Naive B cell (primary cell): ENCODE measurements at places on chromosomes 5 and 9. TPM values are rescaled to one million over a fixed set of nuclear protein-coding genes. Genes with fewer than 3 reads are reported as not detected.

Gene SLC22A4
- polyA plus RNA-seq: not detected

Gene BTNL3
- not detected for polyA plus RNA-seq

Gene F2R
- polyA plus RNA-seq: 0.61 TPM

Gene NR2F1
- not detected for polyA plus RNA-seq

Gene MLANA
- polyA plus RNA-seq: not detected

Gene CDC20B
- polyA plus RNA-seq: not detected

Gene PRR7
- 34.6 TPM for polyA plus RNA-seq

DNA sequence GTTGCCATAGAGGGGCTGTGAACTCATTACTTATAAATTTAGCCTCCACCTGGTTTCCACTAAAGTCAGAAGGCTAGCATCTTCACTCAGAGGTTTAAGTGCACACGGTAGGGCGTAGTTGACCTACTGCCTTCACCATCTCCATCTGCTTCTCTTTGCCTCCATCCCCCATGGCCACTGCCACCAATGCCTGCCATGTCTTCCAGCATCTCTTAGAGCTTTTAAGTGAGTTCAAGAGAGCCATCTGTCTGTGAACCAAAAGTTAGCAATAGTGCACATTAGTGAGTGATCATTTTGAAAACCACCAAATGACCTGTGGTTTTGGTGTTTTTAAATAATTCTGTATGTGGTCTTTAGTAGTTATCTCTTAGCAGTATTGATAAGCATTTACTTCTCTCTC, 102.0 kb downstream of the DMRTA1 start:
- DNase-seq: no peak

GRCh38 chr5:96004087-96004486, 42.4 kb upstream of the ELL2 start:
- no peak for DNase-seq

- no peak for DNase-seq
Observed at GRCh38 chr5:138212828-138213160, 329 bp downstream of the CDC23 start.

GRCh38 chr9:131739959-131740648, at the start of gene RAPGEF1:
TSS of gene RAPGEF1 (minus strand) at chr9:131740076. CDS start at chr9:131739830, 246 bp downstream.
- peak; percentile 82 for DNase-seq

GRCh38 chr5:106185661-106186081, 1485.1 kb downstream of the EFNA5 start:
- no peak for DNase-seq

DNA sequence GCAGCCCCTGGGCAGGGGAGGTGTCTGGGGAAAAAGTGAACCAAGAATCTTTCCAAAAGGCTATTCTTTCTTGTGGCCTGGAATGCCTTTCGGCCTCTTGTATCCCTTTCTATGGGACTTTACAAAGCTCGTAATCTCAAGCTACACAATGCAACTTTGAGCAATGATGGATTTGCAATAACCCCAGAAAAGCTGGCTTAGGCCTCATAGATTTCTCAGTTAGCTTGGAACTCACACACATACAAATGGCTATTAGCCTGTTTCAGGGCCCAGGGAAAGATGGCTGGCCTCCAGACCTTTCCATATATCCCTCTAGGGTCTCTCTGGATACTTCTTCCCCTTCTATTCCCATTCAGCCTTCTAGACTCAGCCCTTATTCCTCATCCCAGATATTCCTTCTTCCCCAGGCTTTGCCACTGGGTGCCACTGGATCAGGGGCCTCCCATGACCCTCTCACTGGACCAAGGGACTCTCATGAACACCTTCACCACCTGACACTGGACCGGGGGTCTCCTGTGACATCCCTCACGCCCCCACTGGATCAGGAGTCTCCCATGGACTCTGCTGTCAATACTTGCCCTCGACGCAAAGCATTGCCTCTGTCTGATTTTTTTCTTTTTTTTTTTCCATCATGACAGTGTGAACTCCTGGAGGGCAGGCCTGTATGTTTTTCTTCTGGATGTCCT, 59.5 kb downstream of the RAD23B start:
- no peak for DNase-seq

GRCh38 chr5:43601454-43602260, 1.3 kb upstream of the NNT start:
- DNase-seq: no peak

DNA sequence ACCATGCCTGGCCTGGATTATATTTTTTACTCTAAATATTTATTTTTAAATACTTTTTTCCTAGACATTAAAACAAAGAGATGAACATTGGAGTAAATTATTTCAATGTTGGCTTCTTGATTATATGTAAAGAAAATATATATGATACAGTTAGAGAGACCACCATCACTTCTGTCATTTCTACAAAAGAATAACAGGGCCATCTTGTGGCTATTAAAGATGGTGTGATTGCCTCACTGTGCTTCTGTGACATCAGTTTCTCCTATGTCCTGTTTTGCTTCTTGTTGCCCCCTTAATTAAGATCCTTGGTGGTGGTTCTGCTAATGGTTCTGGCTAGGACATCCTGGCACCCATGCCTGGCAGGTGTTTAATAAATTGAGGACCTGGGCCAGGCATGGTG, 32.9 kb downstream of the NDFIP1 start:
- no peak for DNase-seq

- DNase-seq: no peak
Observed at GRCh38 chr5:65771266-65771665, 49.3 kb downstream of the NLN start.

DNA sequence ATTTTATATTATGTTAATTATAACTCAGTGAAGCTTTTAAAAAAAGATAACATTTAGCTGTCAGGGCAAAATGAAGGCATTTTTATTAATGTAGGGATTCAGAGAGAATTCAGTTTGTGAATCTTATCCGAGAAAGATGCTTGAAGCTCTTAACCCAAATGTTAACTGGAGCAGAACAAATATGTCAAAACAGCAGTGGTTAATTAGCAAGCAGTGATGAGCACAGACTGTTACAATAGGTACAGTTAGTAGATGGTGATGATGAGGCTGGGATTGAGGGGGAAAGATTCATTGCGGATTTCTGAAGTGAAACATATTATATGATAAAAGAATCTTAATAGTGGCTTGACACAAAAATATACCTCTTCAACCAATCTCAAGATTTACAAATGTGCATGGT, 356.7 kb downstream of the DIRAS2 start:
- no peak for DNase-seq

- DNase-seq: no peak
Observed at GRCh38 chr5:55852503-55852902, 1.3 kb downstream of the IL31RA start.

DNA sequence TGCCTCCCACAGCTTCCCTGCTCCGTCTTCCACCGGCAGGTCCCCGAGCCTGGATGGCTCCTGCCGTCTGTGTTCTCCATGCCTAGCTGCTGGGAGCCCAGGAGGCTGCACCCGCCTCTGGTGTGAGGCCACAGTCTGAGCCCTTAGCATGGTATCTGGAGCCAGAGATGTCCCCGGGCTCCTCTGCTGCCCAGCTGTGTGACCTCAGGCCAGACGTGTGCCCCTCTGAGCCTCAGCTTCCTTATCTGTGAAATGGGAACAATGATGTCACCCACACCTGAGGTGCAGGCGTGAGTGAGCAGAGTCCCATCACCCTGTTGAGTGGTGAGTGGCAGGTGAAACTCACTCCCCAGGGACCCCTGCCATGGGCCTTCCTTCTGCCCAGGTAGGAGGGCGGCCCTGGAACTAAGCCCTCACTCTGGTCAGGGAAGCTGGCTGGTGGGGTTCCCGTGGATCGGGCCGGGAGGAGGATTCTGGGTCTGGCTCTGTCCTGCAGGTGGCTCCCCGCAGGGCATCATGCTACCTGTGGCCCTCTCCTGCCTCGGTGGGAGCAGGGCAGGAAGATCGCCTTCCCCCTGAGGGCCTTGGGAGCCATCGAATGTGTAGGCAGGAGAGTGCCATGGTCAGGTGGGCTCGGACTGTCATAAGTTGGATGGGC, 239.0 kb downstream of the PBX3 start:
- no peak for DNase-seq

GRCh38 chr5:93385655-93386054, 195.4 kb downstream of the NR2F1-AS1 start:
- DNase-seq: no peak
